ENCODE measurements at places on chromosomes 16 and 17. TPM values are rescaled to one million over a fixed set of nuclear protein-coding genes. Genes with fewer than 3 reads are reported as not detected.

The ASGR1 gene
- total RNA-seq, result under 0.01 TPM

DNA sequence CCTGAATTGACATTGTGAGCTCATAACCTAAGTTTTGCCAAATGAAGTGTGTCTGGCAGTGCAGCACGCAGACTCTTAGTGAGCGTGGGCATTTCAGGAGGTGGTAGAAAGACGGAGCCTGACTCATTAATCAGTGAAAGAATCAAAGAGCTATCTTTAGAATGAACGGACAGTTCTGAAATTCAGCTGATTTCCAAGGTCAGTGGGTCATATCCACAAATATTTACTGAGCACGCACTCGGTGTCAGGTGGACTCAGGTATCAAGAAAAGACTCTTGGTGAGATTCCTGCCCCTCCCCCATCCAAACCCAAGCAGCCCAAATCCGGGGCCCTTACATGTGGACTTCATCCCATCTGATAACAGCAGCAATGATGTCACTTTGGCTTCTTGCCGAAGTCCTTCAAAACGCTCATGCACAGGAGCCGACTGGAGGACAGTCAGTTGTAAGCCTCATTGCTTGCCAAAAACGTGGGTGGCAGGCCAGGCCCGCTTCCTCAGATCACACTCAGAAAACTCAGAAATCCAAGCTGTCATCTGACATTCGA lies 185.8 kb downstream of the HS3ST3A1 start:
- peak; percentile 39 for DNase-seq

DNA sequence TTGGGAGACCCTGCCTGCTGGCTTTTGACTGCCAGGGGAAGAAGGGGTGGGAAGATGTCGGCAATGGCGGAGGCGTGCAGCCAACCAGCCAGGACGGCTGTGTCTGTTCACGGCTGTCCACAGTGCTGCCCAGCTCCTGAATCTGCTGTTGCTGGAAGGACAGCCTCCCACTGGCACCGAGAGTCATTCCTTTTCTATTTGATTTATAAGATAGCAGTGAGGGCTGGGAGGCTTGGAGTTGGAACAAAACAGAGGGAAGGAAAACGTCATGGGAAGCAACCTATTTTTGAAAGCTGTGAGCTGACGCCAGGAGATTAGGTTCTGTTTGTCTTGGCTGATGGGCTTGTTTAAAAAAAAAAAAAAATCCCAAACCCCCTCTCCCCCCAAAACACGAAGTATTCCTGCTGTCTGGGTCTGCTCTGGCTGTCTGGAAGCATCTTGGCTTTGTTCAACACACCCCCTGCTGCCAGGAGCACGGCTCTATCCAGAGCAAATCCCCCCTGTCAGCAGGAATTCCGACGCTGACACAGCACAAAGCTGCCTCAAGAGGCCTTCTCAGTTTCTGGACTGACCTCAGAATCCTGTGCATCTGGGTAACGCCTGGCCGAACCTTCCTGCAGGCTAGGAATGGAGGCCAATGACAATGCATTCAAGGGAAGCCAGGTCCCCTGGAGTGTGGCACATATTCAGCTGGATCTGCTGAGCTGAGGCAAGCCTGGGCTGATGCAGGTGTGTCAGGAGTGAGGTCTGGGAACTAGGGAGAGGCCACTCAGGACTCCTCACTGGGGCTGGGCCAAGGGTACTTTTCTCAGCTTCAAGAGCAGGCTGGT lies 41.0 kb upstream of the SREBF1 start:
- DNase-seq, result no peak

- DNase-seq, result no peak
These were observed 27.0 kb upstream of the SLC25A19 start for GRCh38 chr17:75316253-75316652.

DNA sequence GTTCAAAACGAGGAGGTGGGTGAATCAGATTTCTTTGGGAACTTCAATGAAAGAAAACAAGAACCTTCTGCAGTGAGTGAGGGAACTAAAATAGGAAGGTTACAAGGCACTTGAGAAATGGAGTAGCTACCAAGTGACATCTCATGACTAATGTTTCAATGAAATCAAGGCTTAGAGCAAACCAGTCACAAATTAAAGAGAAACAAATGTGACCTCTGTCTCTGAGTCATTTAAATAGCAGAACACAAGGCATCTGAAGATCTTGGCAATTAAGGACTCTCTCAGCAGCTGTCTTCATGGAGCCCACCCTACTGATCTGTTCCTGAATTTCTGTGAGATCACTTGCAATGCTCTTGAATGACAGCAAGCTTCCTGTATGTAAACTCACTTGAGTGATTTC lies 109.5 kb downstream of the CDH11 start:
- no peak for DNase-seq

The IGF2BP1 gene
- total RNA-seq, result 0.17 TPM

All from mammary epithelial cell (primary cell).